ENCODE measurements at places on chromosomes 2 and 18.
A peak's percentile ranks its signal among the peaks of the same experiment; 100 is the strongest.

DNA sequence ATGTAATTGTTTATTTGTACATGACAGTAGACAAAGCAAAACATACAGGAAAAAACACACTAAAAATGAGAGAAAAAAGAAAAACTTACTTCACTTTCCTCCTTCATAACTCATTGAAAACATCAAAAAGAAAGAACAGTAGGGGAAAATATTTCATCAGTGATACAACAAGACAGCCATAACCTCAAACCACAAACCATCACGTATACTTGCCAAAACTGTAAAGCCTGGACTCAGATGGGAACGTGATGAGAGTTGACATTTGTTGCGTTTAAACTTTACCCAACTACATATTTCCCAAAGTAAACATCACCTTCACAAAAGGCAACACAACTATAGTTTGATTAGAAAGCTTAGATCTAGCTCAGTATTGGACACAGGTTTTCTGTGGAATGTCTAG is 278.2 kb upstream of the COL3A1 start:
- DNase-seq = no peak

DNA sequence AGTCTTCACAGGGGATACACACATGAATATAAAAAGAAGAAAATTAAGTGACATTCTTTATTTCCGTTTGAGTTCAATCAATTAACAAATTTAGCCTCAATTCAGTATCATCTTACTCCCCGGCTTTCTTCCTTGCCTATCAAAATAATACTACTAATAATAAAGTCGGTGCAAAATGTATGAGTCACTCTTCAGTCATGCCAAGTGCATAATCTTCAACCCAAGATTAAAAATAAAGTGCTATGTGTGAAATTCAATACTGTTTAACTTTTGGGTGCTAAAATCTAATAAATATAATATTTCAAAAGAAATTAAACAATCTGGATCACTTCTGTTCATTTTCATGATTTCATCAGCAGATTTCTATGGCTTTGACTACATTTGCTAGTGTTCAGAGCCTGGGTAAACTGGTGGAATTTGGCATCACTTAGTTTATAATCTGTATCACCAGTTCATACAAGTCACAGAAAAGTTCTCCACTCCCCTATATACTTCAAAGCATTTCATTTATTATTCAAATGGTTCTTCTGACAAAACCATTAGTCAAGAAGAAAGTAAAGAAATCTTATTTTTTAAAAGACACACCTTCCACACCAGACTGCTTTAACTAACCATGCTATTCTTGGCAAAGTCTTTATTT is 183.6 kb downstream of the THADA start:
- DNase-seq = peak; percentile 43

DNA sequence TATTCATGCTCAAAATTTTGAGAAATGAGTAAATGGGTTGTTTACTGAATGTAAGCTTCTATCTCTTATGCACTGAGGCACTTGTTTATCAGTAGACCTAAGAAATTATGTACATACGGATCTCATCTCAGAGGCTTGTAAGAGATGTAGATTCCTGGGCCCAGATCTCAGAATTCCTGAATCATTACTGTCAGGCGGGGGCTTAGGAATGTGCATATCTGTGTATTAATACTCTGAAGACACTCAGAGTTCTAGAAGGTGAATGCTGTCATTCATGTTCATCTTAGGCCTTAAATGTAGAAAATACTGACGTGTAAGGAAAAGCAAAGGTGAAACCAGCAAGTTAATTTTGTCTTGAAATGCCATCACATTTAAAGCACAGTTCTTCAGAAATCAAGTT is 169.6 kb downstream of the FMNL2 start:
- no peak for DNase-seq

- DNase-seq = peak; percentile 11
These were observed 43.9 kb downstream of the WDR75 start for GRCh38 chr2:189485146-189485545.

GRCh38 chr2:221844212-221845020 is 272.3 kb upstream of the EPHA4 start:
- no peak for DNase-seq

GRCh38 chr2:148814143-148814859 is 60.7 kb upstream of the KIF5C start:
- no peak for DNase-seq

DNA sequence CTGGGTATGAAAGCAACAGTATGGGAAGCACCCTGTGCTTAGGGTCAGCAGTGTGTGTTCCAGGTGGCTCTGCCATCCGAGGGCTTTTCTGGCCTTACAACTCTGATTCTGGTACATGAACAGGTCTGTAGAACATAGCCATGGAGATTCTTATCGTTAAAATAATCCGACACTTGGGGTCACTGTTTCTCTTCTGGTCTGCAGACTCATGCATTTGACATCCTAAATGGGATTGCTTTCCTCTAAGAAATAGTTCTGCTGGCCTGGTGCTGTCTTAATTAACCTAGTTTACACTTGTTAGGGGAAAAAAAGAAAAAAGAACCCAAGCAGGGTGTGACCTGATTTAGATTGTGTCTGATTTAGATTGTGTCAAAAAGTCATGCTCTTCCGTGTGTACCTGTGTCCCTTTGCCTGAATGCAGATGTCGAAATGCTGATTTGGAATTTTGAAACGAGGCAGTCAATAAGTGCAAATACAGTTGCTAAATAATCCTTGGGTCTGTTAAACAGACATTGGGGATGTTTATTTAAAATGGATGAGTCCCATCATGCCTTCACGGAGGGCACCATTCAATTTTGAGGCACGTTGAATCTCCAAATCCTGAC is 59.6 kb downstream of the TRPM8 start:
- peak; percentile 22 for DNase-seq
